Endothelial cell of coronary artery (primary cell): ENCODE measurements at places on chromosomes 6 and 20. TPM values are rescaled to one million over a fixed set of nuclear protein-coding genes. Genes with fewer than 3 reads are reported as not detected.

F13A1 gene
- not detected in 2 replicates for total RNA-seq

HLA-DOB gene
- 0.47 TPM in 1 of 2 replicates, not detected in the other for total RNA-seq

PHACTR3 gene
- total RNA-seq = not detected in 2 replicates

EYA2 gene
- not detected in 2 replicates for total RNA-seq

CAPN11 gene
- total RNA-seq = 0.94 and 1.9 TPM in 2 replicates

C6orf52 gene
- total RNA-seq = not detected in 2 replicates

ELOVL4 gene
- total RNA-seq = 0.94 and 1.6 TPM in 2 replicates

MATN4 gene
- not detected in 2 replicates for total RNA-seq

TGM3 gene
- total RNA-seq = not detected in 2 replicates

TSHZ2 gene
- total RNA-seq = not detected in 2 replicates

E2F3 gene
- total RNA-seq = 4.5 and 5.6 TPM in 2 replicates

TCP11 gene
- 0.09 TPM in 1 of 2 replicates, not detected in the other for total RNA-seq

SLC26A8 gene
- not detected in 2 replicates for total RNA-seq

CTCFL gene
- under 0.01 TPM in 1 of 2 replicates, not detected in the other for total RNA-seq

ECT2L gene
- total RNA-seq = not detected in 2 replicates

GABRR1 gene
- not detected in 2 replicates for total RNA-seq

BPI gene
- total RNA-seq = not detected in 2 replicates

PRKN gene
- 0.09 TPM in 2 replicates for total RNA-seq

LY6G6F gene
- total RNA-seq = not detected in 2 replicates

TRIM40 gene
- total RNA-seq = not detected in 2 replicates

HAO1 gene
- not detected in 2 replicates for total RNA-seq

LTV1 gene
- 25.3 and 26.8 TPM in 2 replicates for total RNA-seq

CCN6 gene
- not detected in 2 replicates for total RNA-seq
